ENCODE measurements at places on chromosomes 3 and 15.
A peak's percentile ranks its signal among the peaks of the same experiment; 100 is the strongest.

DNA sequence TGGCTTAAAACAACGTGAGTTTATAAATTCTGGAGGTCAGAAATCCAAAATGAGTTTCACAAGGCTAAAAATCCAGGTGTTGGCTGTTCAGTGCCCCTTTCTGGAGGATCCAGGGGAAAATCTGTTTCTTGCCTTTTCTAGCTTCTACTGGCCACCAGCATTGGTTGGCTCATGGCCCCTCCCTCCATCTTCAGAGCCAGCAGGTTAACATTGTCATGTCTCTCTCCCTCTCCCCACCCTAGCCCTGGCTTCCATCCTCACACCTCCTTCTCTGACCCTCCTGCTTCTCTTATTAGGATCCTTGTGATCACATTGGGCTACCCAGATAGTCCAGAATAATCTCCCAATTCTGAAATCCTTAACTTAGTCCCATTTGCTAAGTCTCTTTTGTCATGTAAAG is 32.9 kb upstream of the MGLL start:
- DNase-seq: no peak

GRCh38 chr3:15495461-15496340 is 25.8 kb downstream of the COLQ start:
- no peak for DNase-seq

GRCh38 chr3:29475854-29476253 is 195.0 kb downstream of the RBMS3 start:
- DNase-seq: no peak

DNA sequence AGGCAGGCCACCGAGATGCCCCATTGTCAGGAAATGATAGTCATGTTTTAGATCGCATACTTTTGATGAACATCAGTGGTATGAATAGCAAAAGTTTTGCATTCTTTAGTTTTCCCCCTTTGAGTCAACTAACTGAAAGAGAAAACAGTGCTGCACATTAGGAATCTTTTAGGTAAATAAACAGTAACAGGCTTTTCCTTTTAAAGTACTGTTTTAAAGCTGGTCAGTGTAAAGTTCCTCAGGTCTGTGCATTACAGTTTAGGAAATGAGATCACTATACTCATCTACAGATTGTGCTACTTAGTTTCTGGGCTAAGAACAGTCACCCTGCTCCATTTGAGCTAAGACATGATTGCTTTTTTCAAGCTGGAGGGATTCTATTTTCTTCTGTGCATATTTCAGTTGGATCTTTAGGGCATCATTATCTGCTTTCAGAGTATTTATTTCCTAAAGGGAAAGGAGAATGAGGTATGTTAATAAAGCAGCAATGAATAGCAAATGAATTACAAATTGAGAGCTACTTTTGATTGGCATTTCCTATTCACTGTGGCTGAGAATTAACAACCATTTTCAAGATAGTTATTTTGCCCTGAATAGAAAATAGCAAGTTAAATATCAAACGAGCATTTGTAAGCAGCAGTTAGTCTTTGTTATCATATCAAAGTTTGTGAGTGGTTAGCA is 36.5 kb downstream of the FAM98B start:
- no peak for DNase-seq

DNA sequence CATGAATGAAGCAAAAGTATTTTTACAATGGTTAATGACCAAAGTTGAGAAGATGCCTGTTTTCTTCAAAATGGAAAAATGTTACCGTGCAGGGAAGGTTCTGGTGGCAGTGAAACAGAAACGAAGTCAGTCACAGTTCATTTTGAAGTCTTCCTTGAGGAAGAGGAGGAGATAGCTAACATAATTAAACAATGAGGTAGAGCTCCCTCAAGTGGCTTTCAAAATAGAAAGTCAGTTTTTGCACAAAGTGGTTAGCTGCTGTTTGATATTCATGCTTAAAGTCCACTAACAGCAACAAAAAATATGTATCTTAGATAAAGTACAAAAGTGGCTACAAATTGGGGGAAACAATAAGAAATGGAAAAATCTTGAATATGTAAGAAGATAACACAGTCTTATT is 87.3 kb downstream of the TFG start:
- peak; percentile 19 for DNase-seq

DNA sequence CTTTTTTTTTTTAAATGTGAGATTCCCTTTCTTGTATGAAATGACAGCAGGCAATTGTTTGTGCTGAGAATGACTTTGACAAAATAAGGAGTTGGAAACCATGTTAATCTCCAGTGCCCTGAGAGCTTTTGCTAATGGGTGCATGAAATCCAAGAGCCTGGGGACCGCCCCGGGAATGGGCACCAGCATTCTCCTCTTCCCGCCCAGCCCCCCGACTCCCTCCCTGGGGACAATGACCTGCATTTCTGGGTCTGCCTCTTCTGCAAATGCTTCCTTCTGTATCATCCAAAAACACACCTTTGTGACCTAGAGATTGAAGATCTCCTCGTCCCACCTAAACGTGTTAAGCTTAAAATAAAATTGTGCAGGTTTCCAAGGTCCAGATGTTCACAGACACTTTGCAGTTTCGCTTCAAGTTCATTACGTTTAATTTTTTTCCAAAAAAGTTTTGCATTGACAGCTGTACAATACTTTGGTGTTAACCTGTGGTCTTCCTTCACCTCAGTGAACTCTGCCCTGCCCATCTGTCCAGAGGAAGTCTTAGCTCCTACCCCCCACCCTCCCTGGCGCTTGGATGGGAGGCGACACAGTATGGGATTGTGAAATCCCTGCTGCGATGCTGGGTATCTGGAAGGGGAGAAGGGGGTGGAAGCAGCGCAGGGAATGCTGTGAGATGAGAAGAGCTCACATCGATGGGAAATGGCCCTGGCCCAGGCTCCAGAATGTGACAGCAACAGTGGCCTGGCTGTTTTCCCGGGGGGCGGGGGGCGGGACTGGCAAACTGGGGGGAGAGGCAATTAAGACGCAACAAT is 50.1 kb downstream of the TLE3 start:
- DNase-seq: peak; percentile 40

- DNase-seq: peak; percentile 67
These were observed 324.0 kb upstream of the TBL1XR1 start for GRCh38 chr3:177521305-177521704.

GRCh38 chr3:89216016-89216739 is 108.8 kb downstream of the EPHA3 start:
- DNase-seq: no peak

GRCh38 chr3:25423780-25424588 is 4.1 kb upstream of the RARB start:
- no peak for DNase-seq

DNA sequence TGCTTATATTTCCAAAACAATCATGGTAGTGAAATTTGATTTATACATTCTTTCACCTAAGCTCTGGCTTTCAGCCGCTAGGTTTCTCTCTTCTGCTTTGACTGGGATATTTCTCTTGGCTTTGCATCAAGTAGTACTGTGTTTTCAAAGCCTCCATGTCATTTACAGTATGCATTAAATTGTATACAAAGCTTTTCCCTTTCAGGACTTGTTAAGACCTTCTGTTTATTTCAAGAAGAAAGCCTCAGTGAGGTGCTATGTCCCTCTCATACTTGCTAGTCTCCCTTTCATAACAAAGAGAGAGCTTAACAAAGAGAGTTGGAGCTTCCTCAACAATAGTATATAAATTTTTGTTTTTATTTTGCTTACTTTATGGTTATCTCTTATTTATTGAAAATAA is 84.2 kb upstream of the SLC25A26 start:
- DNase-seq: peak; percentile 26

GRCh38 chr3:122795674-122796195 is 866 bp downstream of the SLC49A4 start:
- no peak for DNase-seq

- no peak for DNase-seq
These were observed 113.7 kb upstream of the AADACL2 start for GRCh38 chr3:151620071-151620470.

DNA sequence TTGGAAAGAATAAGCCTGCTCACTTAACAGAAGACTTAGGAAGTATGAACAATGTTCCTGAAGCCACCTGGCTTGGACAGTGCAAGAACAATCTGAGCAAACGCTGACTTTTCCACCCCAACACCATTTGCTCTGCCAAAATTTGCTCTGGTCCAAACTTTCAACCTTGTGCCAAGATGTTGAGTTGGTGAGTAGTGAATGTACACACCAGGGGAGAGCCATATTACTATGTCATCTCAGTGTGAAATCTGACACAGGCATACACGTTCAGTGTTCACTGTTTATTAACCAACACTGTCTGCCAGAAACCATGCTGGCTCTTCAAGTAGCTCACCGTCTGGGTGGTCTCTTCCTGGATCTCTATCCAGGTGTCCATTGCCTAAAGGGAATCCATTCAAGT is 152.9 kb upstream of the LPP start:
- DNase-seq: peak; percentile 78

- DNase-seq: no peak
These were observed 13.7 kb upstream of the SHF start for GRCh38 chr15:45201557-45201859.

DNA sequence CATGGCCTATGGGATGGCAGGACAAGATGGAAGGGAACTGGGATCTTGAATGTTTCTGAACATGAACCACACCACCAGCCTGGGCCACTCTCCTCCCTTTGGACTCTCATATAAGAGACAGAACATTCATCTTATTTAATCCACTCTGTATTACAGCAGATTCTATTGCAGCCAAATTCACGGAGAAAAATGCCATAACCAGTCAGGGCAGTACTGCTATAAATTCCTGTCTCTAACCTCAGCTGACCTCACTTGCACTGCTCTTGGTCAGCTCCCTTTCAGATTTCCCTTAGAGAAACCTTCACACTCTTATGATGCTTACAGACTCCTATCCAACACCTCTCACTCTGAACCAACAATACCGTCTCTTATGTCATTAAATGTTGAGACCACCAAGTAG is 101.4 kb downstream of the RYK start:
- DNase-seq: no peak

DNA sequence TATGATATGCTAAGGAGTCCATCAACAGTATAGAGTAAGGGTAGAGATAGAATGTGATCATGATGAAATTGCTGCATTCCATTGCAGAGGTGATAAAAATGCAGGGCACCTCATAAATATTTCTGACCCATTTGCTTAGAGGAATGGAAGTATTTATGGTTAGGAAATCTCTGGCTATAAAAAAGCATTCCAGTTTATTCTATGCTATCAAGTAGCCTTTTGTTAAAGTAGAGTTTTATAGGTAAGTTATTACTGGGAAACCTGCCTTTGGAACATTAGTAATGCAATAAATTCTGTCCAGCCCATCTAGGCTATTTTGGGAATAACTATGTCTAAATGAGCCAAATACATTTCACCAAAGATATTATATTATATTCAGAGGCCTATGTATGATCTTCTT is 19.8 kb upstream of the STRIT1 start:
- no peak for DNase-seq

DNA sequence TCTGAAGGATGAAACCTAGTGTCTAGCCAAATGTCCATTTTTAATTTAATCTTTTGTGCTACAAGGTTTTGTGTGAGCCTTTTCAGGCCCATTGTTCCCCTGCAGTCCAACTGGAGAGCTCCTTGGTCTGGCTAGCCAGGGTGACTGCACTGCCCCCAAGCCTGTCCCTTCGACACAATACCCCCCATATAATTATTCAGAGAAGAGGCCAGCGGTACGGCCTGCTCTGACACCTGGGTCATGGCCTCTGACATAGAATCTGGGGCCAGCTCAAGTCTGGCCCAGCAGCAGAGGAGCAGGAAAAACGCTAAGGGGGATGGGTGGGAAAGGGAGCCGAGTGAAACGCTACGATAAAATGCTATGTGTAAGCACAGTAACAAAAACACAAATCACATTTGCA is 64.2 kb upstream of the PYGO1 start:
- no peak for DNase-seq

GRCh38 chr15:78999636-79000035 is 54.8 kb upstream of the CTSH start:
- DNase-seq: no peak

GRCh38 chr3:125121246-125122010 is 65.6 kb upstream of the HEG1 start:
- DNase-seq: no peak

DNA sequence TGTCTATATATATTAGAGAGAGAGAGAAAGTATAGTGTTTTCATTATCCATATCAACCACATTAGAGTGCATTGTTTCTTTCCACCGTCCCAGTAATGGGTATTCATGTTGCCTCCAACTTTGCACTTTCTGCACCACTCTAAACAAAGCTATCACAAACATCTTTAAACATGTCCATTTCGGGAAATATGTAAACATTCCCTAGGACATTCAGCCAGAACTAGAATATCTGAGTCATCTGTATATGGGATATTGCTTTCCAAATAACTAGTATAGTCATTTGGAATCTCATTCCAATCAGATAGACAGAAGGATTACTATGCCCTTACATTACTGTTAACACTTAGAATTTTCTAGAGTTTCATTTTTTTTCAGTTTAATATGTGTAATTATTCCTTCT is 914.9 kb upstream of the EPHA6 start:
- no peak for DNase-seq

- no peak for DNase-seq
These were observed 1032.2 kb upstream of the SEMA6D start for GRCh38 chr15:46685096-46685495.

DNA sequence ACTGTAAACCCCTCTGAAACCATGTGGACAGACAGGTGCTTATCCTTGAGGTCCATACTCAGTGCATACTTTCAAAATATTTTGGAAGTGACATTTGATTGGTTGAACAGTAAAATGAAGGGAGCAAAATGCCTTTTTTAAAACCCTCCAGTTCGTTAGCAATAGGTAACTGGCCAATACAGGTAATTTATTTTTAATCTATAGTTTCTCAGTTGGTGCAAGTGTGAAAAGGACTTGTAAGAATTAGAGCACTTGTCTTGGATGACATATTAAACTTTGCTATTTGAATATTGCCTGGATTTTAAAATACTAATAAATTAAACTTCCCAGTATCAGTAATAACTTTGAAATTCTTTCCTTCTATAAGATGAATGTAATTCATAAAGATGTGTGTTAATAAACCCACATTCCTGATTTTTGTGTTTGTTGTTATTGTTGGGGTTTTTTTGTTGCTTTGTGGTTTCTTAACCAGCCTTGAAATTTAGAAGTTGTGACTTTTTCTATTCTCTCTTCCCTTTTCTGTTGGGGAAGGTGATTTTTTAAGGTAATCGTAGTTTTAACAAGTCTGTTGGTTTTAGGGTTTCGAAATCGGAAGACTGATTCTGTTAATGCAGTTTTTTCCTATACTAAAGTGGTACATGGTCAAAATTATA is 90.0 kb downstream of the STT3B start:
- no peak for DNase-seq

DNA sequence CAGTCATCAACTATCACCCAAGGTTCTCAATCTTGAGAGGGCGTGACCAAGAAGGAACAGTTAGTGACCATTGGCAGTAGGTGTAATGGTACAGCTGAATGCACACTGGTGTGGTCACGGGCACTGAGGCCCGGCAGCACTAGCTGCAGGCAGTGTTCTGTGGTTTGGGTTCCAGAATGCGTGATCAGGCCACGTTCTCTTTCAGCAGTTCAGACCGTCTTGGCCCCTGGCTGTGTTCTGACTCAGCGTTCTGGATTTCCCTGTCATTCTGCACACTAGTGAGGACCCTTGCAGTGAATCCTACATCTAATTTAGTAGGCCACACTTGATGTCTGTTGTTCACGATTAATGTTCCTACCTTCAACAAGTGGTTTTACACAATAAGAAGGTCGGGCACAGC is 220.5 kb upstream of the SLCO3A1 start:
- DNase-seq: no peak

All from tongue (tissue), 3 donors.